ENCODE measurements at places on chromosomes 6 and 20.
A peak's percentile ranks its signal among the peaks of the same experiment; 100 is the strongest.

DNA sequence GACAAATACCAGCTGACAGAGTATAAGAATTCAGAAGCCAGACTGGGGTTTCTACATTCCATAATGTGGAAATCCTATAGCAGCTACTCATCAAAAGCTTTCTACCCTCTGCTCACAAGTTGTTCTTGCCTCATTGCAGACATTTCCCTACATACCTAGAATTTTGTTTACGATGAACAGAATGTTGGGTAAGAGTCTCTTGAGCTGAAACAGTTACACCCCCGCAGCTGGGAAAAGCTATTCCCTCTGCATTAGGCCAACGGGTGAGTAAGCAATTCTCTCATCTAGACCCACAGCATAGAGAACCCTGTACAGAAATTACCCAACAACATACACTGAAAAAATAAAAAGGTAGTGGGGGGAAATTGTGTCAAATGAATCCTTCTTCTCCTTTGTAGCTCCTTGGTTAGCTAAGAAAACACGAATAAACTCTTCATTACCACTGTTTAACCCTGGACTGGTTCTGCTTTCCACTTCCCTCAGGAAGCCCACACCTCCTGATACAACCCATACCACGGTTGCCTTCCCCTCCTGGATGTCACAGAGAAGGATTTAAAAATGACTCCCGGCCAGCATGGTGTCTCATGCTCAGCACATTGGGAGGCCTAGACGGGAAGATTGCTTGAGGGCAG, 215.0 kb upstream of the SHLD1 start:
- no peak for DNase-seq

DNA sequence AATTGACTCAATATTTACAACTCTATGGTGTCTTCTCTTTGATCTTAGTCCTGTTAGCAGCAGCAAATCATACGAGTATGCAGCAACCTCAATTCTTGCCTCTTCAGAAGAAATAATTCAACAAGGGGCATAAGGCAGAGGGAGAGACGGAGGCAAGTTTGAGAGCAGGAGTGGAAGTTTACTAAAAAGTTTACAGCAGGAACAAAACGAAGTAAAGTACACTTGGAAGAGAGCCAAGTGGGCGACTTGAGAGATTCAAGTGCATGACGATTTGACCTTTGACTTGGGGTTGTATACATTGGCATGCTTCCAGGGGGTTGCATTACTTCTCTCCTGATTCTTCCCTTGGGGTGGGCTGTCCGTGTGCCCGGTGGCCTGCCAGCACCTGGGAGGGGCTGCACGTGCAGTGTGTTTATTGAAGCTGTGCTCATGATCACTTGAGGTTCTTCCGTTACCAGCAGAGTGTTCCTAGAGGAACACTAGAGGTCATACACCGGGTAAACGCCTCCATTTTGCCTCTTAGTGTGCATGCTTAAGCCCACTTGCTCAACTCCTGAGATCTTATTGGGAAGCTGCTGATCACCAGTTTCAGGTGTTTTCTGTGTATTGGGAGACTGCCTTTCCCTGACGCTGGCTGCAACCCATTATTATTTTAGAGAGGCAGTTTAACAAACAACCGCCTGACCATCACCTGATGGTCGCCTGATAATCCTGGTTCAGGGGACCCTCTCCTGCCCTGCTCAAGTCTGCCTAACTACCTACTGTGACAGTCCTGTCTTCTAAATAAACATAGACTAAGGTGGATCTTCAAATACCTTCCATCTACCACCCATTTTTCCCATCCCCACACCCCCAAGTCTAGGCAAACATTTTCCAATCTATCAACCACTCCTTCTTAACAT, 172.4 kb upstream of the MYLIP start:
- no peak for DNase-seq

GRCh38 chr20:3758566-3758965, 9.0 kb downstream of the ADISSP start:
- DNase-seq = no peak

GRCh38 chr6:141548966-141549365, 583.8 kb upstream of the GJE1 start:
- DNase-seq = no peak

DNA sequence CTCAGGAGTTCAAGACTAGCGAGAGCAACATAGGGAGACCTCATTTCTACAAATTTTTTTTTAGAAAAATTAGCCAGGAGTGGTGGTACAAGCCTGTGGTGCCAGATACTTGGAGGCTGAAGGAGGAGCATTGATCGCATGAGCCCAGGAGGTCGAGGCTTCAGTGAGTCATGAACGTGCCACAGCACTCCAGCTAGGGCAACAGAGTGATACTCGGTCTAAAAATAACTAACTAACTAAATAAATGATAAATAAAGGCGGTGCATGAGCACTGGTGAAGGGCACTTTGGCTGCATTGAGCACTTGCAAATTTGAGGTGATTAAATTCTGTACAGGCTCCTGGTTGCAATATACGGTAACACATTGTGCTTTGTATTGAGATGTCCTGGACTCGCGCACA, 13.5 kb downstream of the HLA-A start:
- DNase-seq = no peak

DNA sequence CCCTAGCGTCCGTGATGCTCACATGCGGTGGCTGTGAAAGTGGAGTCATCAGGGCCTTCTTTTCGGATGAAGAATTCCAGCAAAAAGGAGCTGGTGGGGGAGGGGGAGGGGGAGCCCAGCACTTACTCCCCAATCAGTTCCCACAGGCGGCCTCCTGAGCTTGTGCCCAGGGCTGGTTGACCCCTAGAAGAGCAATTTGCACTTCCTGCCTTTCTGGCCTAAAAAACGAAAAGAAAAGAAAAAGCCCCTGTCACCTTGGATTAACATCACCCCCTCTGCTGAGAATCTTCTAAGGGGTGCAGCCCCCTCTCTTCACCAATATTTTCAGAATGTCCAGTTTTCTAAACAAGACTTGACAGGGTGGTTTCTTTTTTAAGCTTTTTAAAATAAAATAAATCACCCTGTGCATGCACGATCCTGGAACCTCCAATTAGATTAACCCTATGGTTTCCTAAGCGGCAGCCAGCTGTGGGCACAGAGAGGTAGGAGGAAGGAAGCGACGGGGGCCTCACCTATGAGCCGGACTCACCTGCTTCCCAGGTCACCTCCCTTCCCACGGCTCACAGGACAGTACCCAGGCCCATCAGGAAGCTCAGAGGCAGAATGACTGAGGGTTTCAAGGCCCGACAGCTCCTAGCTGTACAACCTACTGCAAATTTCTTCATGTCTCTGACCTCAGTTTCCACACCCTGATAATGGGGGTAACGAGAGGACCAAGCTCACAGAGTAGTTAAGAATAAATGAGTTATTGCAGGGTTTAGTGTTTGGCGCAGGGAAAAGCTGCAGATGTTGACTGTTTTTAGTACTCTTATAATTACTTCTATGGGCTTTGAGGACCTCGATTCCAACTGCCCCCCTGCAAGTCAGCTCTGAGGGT, 10.5 kb upstream of the TGM2 start:
- DNase-seq = no peak

- DNase-seq = no peak
These were observed 7.5 kb downstream of the CCM2L start for GRCh38 chr20:32017711-32018251.

GRCh38 chr6:30394139-30394538, 49.2 kb downstream of the RPP21 start:
- DNase-seq = no peak

DNA sequence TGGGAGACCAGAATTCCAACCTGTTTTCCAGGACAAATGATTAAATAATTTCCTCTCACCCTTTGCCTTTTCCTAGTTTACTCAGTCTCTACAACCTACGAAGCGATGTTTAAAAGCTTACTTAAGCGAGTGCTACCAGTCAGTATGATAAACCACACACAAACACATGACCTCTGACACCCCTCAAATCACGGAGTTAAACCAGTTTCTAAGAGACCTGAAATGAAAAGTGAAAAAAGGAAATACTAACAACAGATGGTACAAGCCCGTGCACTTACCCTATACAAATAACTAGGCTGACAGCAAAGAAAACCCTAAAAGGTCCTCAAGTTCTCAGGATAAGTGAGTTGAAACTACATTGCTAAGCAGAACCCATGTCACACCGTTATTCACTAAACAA, 7.7 kb downstream of the TNFRSF21 start:
- no peak for DNase-seq

DNA sequence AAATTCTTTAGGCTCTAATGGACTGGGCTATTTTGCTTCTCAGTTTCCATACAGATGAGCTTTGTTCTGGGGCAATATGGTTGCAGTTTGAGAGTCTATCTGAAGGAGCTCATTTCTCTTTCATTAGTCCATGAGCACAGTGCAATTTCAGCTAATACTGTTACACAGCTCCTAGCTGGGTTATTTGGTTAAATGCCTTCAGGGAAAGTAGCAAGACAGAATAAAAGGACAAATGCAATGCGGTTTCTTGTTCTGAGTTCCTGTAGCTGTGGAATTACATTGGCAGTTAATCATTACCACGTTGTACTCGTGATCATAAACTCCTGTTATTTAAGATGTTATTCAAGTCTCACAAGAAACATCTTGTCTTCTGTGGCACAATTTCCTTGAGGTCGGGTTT, 127.7 kb downstream of the BFSP1 start:
- no peak for DNase-seq

DNA sequence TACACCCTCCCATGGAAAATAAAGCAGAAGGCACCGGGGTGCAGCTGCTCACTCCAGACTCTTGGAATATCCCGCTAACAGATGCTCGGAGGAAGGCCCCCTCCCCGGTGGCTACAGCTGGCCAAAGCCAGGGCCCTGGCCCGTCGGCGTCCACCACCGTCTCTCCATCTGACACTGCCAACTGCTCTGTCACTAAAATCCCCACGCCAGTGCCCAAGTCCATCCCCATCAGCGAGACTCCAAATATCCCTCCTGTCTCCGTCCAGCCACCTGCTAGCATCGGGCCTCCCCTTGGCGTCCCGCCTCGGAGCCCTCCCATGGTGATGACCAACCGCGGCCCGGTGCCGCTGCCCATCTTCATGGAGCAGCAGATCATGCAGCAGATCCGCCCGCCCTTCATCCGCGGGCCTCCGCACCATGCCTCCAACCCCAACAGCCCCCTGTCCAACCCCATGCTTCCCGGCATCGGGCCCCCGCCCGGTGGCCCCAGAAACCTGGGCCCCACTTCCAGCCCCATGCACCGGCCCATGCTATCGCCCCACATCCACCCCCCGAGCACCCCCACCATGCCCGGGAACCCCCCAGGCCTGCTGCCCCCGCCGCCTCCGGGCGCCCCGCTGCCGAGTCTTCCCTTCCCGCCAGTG, 143.9 kb downstream of the SOBP start:
- peak; percentile 52 for DNase-seq
